HFF-Myc (cell line): ENCODE measurements at places on chromosomes 13 and 19.

- DNase-seq, result no peak
These were observed 2213.9 kb upstream of the PCDH20 start for GRCh38 chr13:63629591-63629990.

- DNase-seq, result no peak
These were observed 80.0 kb upstream of the FREM2 start for GRCh38 chr13:38606699-38607535.

- no peak for DNase-seq
These were observed 300.5 kb downstream of the NALCN start for GRCh38 chr13:101115762-101116171.

GRCh38 chr13:84873951-84874350, 925.3 kb downstream of the SLITRK6 start:
- DNase-seq, result no peak

GRCh38 chr19:38203197-38203596, 20.8 kb downstream of the DPF1 start:
- DNase-seq, result no peak
